Thymus (tissue), 14 donors: ENCODE measurements at places on chromosomes 4 and X.

GRCh38 chr4:150588316-150588715 is 6.4 kb downstream of the MAB21L2 start:
- peaks cover 14% of the 10 kb centered on the region for H3K36me3 ChIP-seq
- no peaks in the 10 kb centered on the region for H3K27me3 ChIP-seq
- no peak overlapping the region for H3K4me3 ChIP-seq
- H3K4me1 ChIP-seq = no peaks in the 10 kb centered on the region

- H3K36me3 ChIP-seq = no peaks in the 10 kb centered on the region
- H3K4me1 ChIP-seq = no peaks in the 10 kb centered on the region
- no peaks in the 10 kb centered on the region for H3K27me3 ChIP-seq
- no peak for DNase-seq
Observed at GRCh38 chr4:7554905-7555304, 120.2 kb upstream of the PSAPL1 start.

- H3K27ac ChIP-seq = no peak overlapping the region
- H3K36me3 ChIP-seq = no peaks in the 10 kb centered on the region
- H3K4me3 ChIP-seq = no peak overlapping the region
- no peak for DNase-seq
Observed at GRCh38 chrX:84320614-84321013, 132.6 kb upstream of the RPS6KA6 start.

GRCh38 chr4:57943682-57944081 is 833.5 kb upstream of the IGFBP7 start:
- no peak for DNase-seq
- H3K4me1 ChIP-seq = no peaks in the 10 kb centered on the region
- H3K36me3 ChIP-seq = no peaks in the 10 kb centered on the region
- no peak overlapping the region for H3K4me3 ChIP-seq
- no peak overlapping the region for H3K27ac ChIP-seq

GRCh38 chr4:169649545-169650226 is 29.3 kb downstream of the CLCN3 start:
- H3K27ac ChIP-seq = no peak overlapping the region
- no peaks in the 10 kb centered on the region for H3K4me1 ChIP-seq
- H3K4me3 ChIP-seq = no peak overlapping the region
- H3K36me3 ChIP-seq = peaks cover 4% of the 10 kb centered on the region
- no peak for DNase-seq
- no peaks in the 10 kb centered on the region for H3K27me3 ChIP-seq

GRCh38 chr4:118360106-118360505 is 7.3 kb upstream of the PRSS12 start:
- H3K27me3 ChIP-seq = no peaks in the 10 kb centered on the region
- H3K4me3 ChIP-seq = no peak overlapping the region
- no peak for DNase-seq

DNA sequence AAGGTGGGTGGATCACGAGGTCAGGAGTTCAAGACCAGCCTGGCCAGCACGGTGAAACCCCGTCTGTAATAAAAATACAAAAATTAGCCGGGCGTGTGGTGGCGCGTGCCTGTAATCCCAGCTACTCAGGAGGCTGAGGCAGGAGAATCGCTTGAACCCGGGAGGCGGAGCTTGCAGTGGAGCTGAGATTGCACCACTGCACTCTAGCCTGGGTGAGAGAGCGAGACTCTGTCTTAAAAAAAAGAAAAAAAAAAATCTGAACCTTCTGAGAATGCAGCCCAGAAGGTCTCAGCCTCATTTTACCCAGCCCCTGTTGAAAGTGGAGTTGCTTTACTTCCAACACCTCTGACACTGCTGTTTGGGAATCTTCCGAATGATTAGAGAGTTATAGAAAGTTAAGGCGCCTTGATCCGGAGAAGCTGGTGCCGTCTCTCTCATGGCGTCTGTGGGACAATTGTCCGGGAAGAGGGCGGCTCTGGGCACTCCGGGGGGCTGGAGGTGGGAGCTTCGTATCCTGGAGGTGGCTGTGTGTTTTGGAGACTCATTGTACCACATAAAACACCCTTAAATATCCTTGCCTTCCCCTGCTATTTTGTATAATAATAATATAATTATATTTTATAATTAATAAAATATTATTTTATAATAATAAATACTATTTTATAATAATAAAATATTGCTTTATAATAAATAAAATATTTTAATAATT is 92.7 kb upstream of the PPP2R3B start:
- no peaks in the 10 kb centered on the region for H3K27me3 ChIP-seq
- H3K27ac ChIP-seq = no peak overlapping the region

GRCh38 chr4:81891005-81891996 is 419.6 kb upstream of the RASGEF1B start:
- H3K4me1 ChIP-seq = no peaks in the 10 kb centered on the region
- DNase-seq = no peak
- H3K27me3 ChIP-seq = no peaks in the 10 kb centered on the region
- H3K36me3 ChIP-seq = no peaks in the 10 kb centered on the region
- no peak overlapping the region for H3K27ac ChIP-seq
- H3K4me3 ChIP-seq = no peak overlapping the region

DNA sequence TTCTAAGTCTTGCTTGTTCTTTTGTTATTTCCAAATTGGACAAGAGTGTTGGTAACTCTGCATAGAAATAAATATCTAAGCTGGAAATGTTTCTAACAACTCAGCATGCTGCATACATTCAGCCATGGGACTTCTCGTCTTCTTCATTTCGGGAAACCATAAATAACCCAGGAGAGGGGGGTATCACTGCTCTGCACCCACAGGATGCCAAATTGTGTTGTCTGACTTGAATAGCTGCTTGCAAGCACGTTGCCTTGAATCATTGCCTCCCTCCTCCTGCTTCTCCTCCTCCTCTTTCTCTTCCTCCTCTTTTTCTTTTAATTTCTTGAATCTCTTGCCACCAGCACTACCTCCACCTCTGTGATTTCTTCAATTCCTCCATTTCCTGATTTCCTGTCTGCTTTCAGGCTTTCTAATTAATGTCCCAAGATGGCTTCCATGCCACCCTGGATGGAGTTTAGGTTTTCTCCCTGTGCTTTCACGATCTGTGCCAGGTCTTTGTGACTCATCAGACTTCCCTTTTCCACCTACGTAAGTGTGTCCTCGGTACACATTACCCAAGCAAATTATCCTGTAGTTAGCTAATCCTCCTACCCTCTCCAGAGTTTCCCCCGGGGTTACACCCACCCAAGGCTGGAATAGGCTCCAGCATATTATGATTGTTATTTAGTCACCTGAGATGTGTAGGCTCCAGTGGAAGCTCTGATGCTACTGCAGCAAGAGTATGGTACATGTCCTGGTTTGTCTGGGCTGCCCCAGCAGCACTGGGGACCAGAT is 122.6 kb upstream of the VCX3B start:
- no peak overlapping the region for H3K27ac ChIP-seq
- no peak overlapping the region for H3K4me3 ChIP-seq
- H3K27me3 ChIP-seq = no peaks in the 10 kb centered on the region
- no peaks in the 10 kb centered on the region for H3K36me3 ChIP-seq
- no peak for DNase-seq

GRCh38 chr4:8182858-8183725 is 16.0 kb upstream of the SH3TC1 start:
- DNase-seq = no peak
- H3K36me3 ChIP-seq = no peaks in the 10 kb centered on the region
- no peaks in the 10 kb centered on the region for H3K27me3 ChIP-seq
- H3K4me3 ChIP-seq = no peak overlapping the region

- H3K36me3 ChIP-seq = no peaks in the 10 kb centered on the region
- H3K27me3 ChIP-seq = no peaks in the 10 kb centered on the region
- no peak overlapping the region for H3K27ac ChIP-seq
Observed at GRCh38 chr4:63620271-63620670, 789.0 kb downstream of the TECRL start.

DNA sequence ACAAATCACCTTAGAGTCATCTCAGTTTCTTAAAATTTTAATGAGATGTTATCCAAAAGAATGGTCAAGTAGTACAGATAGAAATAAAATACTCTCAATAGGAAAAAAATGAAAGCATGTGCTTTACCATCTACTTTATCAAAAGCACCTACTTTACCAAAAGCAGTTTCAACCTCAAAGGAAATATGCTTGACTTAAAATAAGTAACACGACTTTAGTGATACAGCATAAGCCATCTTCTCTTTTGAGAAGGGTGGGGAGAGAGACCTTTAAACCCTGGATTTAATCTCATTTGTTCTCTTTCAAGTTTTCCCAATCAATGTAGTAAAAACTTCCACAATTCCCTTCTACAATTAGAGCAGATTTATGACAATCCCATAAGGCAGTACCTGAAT is 26.5 kb downstream of the OTUD4 start:
- H3K36me3 ChIP-seq = peaks cover 72% of the 10 kb centered on the region
- DNase-seq = no peak
- no peaks in the 10 kb centered on the region for H3K27me3 ChIP-seq
- no peak overlapping the region for H3K27ac ChIP-seq
- H3K4me1 ChIP-seq = no peaks in the 10 kb centered on the region
- H3K4me3 ChIP-seq = no peak overlapping the region

DNA sequence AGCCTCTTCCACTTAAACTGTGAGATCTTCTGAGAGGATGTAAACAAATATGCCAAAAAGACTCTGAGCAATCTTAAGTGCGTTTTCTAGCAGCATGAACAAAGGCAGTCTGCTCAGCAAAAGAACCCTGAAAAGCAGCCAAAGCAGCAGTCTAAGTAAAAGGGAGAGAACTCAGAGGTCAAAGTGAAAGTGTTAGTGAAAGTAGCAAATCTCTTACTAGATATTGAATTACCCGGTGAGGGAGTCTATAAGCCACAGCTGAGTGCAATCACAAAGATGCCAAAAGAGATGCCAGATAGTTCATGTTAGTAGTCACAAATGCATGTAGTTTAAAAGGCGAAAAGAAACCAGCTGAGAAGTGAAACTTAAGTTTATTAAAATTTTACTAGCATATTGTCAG is 7.9 kb upstream of the GNRHR start:
- no peak for DNase-seq
- no peak overlapping the region for H3K27ac ChIP-seq
- no peak overlapping the region for H3K4me3 ChIP-seq
- no peaks in the 10 kb centered on the region for H3K4me1 ChIP-seq

GRCh38 chr4:37873386-37873785 is 17.5 kb upstream of the TBC1D1 start:
- no peak overlapping the region for H3K27ac ChIP-seq
- no peak overlapping the region for H3K4me3 ChIP-seq
- H3K4me1 ChIP-seq = no peaks in the 10 kb centered on the region
- H3K36me3 ChIP-seq = peaks cover 5% of the 10 kb centered on the region
- DNase-seq = no peak
- H3K27me3 ChIP-seq = no peaks in the 10 kb centered on the region

- DNase-seq = no peak
- H3K27me3 ChIP-seq = peaks cover 13% of the 10 kb centered on the region
- no peak overlapping the region for H3K4me3 ChIP-seq
- H3K27ac ChIP-seq = no peak overlapping the region
Observed at GRCh38 chr4:157223456-157223855, 2.9 kb downstream of the GRIA2 start.

DNA sequence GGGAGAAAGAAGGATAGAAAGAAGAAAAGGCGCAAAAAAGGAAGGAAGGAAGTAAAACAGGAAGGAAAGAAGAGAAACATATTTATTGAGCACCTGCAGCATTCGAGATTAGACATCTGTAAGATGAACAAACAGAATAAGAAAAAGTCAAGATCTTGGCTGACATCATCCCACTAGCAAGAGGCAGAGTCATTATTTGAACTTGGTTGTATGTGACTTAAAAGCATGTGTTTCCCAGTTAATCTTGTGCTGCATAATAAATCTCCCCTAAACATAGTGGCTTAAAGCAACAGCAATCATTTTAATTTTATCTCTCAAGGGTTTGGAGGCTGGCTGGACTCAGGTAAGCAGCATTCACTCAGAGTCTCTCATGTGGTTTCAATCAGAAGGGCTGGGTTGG is 38.5 kb upstream of the COX7B2 start:
- DNase-seq = no peak
- H3K27ac ChIP-seq = no peak overlapping the region
- H3K4me3 ChIP-seq = no peak overlapping the region
- H3K4me1 ChIP-seq = no peaks in the 10 kb centered on the region

DNA sequence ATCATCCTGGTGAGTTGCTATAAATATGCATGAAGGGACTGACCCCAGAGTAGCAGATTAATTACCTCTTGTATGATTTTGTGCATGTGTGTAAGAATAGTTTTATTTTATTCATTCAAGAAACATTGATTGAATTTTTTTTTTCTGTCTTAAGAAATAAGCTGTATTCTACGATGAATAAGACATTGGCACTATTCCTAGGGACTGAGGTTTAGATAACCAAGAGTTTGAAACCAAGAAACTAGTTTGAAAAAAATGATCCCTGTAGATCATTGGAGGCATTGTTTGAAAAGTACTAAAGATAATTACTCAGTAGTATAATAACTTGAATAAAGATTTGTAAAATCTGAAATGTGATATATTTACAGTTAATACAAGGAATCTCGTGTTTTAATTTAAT is 1086.9 kb downstream of the PCDH7 start:
- H3K27me3 ChIP-seq = no peaks in the 10 kb centered on the region
- no peaks in the 10 kb centered on the region for H3K36me3 ChIP-seq
- no peaks in the 10 kb centered on the region for H3K4me1 ChIP-seq
- no peak overlapping the region for H3K4me3 ChIP-seq
- H3K27ac ChIP-seq = no peak overlapping the region

DNA sequence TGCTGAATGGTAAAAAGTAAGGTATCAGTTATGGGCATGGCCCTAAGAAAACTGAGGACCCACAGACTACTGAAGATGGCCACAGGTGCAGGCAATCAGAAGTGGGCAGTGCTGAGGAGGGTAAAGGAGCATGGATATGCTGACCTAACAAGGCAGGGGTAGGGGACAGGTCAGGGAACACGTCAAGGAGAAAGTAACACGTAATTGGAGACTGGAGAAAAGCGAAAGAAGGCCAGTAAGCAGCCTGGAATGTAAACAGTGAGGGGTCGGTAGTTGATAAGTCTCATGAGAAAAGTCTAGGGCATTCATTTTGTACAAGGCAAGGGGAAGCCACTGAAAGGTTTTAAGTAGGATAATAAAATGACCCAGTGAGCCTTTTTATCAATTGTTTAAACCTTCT is 153.3 kb downstream of the PRDM5 start:
- H3K36me3 ChIP-seq = no peaks in the 10 kb centered on the region
- no peaks in the 10 kb centered on the region for H3K27me3 ChIP-seq
- no peak for DNase-seq
- no peaks in the 10 kb centered on the region for H3K4me1 ChIP-seq

DNA sequence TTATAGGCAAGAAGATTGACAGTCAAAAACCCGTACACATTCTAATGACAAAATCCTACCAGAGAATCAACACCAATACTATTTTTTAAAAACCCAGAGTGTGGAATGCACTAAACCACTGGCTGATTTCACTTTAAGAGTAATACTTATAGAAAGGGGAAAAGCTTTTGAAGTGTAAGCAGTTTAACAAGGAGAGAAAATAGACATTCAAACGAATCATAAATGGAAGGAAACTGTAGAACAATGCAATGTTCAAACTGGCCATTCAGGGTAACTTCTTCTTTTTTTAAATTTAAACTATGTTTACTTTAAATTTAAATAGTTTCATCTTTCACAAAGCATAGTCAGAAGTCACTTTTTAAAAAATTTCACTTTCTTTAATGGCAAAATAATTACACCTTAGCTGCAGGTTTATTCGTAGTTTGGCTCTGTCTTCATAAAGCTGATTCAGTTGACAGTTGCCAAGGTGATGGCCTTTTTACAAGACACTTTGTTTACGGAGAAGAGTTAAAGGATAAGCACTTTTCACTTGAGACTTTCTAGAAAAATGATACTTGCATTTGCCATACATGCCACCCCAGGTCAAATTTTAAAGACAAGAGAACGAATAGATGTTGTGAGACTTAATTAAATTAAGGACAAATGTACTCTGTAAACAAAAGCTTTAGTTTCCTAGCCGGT is 82.4 kb upstream of the KLF3 start:
- no peaks in the 10 kb centered on the region for H3K36me3 ChIP-seq
- no peak for DNase-seq
- H3K27ac ChIP-seq = no peak overlapping the region
